Activated T-cell treated with anti-CD3 and anti-CD28 coated beads, Interleukin-2, amount 50 U/mL, for 72 hours (primary cell): ENCODE measurements at places on chromosomes 5 and 9. TPM values are rescaled to one million over a fixed set of nuclear protein-coding genes. Genes with fewer than 3 reads are reported as not detected.

Gene JAKMIP2
- 6.3 TPM for total RNA-seq

Gene PCDHA9
- total RNA-seq, result not detected

- no peak for DNase-seq
Observed at GRCh38 chr5:66354422-66354821, 210.3 kb downstream of the SREK1 start.

GRCh38 chr5:61525512-61526206 is 193.6 kb downstream of the ZSWIM6 start:
- no peak for DNase-seq

Gene PPP2R2B
- total RNA-seq, result 2.0 TPM

Gene RNF224
- total RNA-seq, result 0.14 TPM

Gene KIAA1958
- total RNA-seq, result 12.9 TPM

Gene MLANA
- total RNA-seq, result not detected

Gene TEX48
- total RNA-seq, result 1.4 TPM

Gene TNC
- 4.1 TPM for total RNA-seq

DNA sequence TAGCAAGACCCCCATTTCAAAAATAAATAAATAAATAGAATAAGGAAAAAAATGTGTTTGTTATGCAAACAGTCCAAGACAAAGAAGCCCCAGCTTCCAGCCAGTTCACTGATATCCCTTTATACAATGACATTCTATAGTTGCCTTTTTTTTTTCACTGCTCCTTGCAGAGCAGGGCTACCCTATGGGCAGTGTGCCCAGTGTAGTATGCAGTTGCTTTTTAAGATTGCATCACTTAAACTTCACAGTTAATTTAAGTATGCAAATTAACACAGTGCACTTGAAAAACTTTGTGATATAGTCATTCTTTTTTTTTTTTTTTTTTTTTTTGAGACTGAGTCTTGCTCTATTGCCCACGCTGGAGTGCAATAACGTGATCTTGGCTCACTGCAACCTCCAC is 40.8 kb upstream of the ARRDC3 start:
- DNase-seq, result no peak

- peak; percentile 92 for DNase-seq
Observed at GRCh38 chr9:113578882-113579282, 115.4 kb downstream of the RGS3 start.

- DNase-seq, result no peak
Observed at GRCh38 chr5:18699681-18700080, 1065.4 kb downstream of the TAF11L14 start.

- no peak for DNase-seq
Observed at GRCh38 chr5:36060420-36060887, 6.2 kb downstream of the UGT3A2 start.

Gene MEIKIN
- 0.19 TPM for total RNA-seq
